ENCODE measurements at places on chromosomes 2 and 18. TPM values are rescaled to one million over a fixed set of nuclear protein-coding genes. Genes with fewer than 3 reads are reported as not detected.

Gene ZNF396
- 0.61 TPM for total RNA-seq

Gene AAMP
- 125 TPM for total RNA-seq

Gene G6PC2
- total RNA-seq: not detected

Gene CHN1
- 21.7 TPM for total RNA-seq

Gene ID2
- 76.4 TPM for total RNA-seq

Gene REG1A
- total RNA-seq: not detected

Gene RAMP1
- total RNA-seq: not detected

Gene COL4A3
- total RNA-seq: 0.28 TPM

Gene ALPI
- not detected for total RNA-seq

Gene ERMN
- not detected for total RNA-seq

Gene IER3IP1
- total RNA-seq: 17.5 TPM

Gene ARHGEF4
- total RNA-seq: 9.2 TPM

Gene RGPD4
- 0.11 TPM for total RNA-seq

Gene GREB1L
- 1.6 TPM for total RNA-seq

All from A549 treated with ZK216348 at 1 μM for 4 hours (cell line).